Brain (organoid and tissue), 16 donors: ENCODE measurements at places on chromosomes 2 and 18.

DNA sequence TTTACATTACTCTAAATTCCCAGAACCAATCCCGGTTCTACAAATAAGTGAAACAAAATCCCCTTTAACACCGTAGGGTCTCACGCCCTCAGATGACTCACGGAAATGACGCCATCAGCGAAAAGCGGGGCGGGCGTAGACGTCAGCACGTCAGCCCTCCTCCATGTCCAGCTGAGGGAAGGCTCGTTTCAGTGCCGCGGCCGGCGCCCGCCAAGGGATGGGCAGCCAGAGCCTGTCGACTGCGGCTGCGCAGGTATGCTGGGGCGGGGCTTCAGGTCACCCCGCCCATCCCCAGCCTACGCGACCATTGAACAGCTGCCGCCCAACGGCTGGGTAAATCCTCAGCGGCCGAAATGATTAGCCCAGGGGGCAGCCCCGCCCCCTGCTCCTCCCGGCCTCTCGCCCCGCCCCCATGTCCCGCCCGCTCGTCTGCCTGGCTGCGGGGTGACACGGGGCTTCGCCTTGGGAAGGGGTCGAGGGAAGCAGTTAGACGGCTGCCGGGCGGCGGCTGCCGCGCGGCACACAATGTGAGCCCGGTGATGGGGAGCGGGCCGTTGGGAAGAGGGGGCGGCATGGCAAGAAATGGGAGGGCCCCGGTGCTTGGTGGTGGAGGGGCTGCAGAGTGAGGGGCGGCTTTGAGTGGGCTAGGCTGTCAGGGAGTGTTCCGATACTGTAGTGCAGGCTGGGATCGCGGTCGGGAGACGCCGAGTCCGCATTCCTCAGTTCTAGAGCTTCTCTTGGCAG lies at the start of gene NBEAL1:
TSS of gene NBEAL1 (plus strand) at position 420 of the 744 bp plus-strand sequence. CDS start 1,510 bp downstream, outside the sequence.
- DNase-seq, result peak; percentile 98

GRCh38 chr2:222837643-222838056 lies 23.2 kb upstream of the ACSL3 start:
- no peak for DNase-seq

GRCh38 chr2:224934526-224935188 lies 107.6 kb downstream of the DOCK10 start:
- peak; percentile 58 for DNase-seq

DNA sequence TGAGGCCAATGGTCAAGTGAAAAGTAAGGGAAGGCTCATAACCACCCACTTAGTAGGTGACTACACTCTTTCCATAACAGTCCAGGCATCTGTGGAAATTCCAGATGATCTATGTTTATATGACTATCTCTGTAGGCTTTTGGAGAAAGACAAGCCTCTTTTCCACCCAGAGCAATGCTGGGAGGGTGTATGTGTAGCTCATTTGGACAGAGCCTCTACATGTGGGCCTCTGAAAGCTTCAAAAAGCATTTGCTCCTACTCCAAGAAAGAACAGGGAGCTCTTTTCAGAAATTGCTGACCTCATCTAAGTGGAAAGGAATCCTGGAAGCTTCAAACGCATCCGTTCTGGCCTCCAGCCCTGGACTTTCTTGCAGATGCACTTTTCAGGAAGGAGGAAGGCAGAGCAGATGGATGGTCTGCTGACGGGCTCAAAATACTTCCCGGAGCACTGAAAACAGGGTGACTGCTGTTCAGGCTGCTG lies 308.7 kb downstream of the LRATD1 start:
- DNase-seq, result peak; percentile 96

GRCh38 chr2:20593072-20594034 lies 57.5 kb downstream of the HS1BP3 start:
- no peak for DNase-seq

DNA sequence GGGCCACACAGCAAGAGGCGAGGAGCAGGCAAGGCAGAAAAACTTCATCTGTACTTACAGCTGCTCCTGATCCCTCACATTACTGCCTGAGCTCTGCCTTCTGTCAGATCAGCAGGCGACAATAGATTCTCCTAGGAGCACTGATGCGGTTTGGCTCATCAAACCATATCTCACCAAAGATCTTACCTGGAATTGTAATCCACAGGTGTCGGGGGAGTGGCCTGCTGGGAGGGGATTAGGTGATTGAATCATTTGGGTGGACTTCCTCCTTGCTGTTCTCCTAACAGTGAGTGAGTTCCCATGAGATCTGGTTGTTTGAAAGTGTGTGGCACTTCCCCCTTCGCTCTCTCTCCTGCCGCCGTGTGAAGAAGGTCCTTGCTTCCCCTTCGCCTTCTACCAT lies 647.3 kb downstream of the SOCS6 start:
- no peak for DNase-seq
